Right cardiac atrium (tissue), 5 donors: ENCODE measurements at places on chromosomes 4 and X. TPM values are rescaled to one million over a fixed set of nuclear protein-coding genes. Genes with fewer than 3 reads are reported as not detected.

DNA sequence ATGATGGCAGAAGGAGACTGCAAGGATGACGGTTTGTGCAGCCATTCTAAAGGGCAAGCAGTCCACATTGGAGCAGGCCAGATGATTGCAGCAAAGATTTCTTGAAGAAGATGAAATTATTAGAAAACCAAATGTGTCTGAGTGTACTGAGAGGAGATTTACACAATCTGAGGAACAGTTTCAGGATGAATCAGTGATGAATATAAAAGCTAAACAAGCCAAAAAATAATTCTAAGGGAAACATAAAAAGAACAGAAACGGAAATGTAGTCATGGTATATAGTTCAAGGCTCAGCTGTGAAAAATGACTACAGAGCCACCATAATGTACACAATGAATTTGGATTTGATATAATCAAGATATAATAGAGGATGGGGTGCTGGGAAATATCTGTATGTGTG, 168.5 kb downstream of the PDGFC start:
- DNase-seq: no peak

DNA sequence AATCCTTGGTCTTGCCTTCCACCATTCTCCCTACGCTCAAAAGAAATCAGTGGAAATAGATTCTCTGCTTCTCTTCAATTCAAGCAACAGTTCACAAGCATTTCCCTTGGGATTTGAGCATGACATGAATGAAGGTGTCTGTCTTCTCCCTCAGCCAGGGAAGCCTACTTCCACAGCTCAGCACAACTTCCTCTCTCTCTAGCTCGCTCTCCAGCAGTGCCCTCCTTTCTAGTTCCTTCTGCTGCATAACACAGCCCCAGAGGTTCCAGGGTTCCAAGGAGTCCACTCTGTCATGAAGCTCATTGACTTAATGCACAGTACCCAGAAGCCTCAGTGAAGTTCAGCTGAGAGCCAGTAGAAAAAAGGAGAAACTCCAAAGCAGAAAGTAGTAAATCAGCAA, 81.3 kb downstream of the PLS3 start:
- DNase-seq: no peak

DNA sequence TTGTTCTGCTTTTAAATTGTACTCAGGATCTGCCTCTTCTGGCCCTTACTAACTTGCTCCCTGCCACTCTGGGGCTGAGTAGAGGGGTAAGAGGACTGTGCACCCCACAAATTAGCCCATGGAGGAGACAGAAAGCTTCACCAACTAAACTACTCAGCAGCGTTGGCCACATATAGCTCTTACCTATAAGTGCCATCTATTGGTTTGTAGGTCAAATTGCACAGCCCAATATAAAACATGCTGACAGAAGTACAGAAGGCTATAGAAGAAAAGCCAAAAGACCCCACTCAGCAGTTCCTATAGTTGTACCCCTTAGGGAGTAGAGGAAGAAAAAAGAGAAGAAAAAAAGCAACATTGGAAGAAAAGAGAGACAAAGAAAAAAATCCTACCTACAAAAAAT, 341.2 kb upstream of the FMR1 start:
- DNase-seq: no peak

Gene CFAP47
- total RNA-seq: not detected

Gene SSX3
- not detected for total RNA-seq

DNA sequence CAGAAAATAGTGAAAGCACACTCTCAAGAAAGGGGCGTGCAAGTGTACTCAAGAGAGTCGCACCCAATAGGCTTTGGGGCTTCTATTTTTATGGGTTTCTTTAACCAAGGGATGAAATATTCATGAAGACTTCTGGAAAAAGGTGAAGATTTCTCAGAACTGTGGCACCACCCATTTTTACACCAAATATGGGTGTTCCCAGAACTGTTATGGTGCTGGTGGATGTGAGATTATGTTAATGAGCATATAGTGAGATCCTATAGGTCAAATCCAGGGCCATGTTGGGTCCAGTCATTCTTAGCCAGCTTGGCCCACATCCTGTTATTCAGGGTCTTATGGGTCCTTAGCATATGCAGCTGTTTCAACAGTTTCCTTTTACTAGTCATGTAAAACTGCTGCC, 61.0 kb upstream of the SMIM10 start:
- no peak for DNase-seq
